Cortex of kidney (tissue), 1 donor: ENCODE measurements at places on chromosomes 1 and 21.

DNA sequence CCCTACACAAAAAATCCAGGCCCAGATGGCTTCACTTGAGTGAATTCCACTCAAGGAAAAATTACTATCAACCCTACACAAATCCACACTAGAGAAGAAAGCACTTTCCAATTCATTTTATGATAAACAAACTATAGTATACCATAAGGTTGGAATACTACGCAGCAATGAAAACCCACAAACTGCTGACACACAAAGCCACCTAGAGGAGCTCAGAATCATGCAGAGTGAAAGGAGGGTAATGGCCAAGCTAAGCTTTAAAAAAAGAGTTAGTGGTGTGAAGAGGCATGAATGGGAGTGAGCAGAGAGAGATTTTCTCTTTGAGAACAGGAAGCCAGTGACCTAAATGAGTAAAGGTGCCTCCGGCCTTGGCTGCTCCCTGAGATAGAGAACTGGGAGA, 93.7 kb downstream of the DHRS3 start:
- no peak for DNase-seq

GRCh38 chr1:162138599-162139181, 69.2 kb downstream of the NOS1AP start:
- no peak for DNase-seq

GRCh38 chr1:77504986-77505385, 177.5 kb downstream of the ZZZ3 start:
- DNase-seq: no peak

DNA sequence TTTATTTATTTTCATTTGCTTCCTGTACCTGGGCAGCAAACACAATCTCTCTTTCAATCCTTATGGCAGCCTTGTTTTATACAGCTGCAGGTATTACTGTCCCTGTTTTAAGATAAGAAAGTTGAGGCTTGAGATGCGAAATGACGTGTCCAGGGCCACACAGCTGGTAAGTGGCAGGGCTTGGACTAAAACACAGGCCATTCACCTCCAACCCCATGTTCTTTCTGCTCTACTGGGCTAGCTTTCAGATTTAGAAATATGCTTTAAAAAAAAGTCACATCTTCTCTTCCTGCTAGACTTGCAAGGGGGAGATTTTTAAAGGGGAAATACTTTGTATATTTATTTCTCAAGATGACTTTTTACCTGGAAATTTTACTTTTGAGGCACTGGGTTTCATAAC, 62.8 kb downstream of the CNST start:
- DNase-seq: no peak

GRCh38 chr1:117608758-117609157, 2.9 kb downstream of the TENT5C start:
- DNase-seq: no peak

DNA sequence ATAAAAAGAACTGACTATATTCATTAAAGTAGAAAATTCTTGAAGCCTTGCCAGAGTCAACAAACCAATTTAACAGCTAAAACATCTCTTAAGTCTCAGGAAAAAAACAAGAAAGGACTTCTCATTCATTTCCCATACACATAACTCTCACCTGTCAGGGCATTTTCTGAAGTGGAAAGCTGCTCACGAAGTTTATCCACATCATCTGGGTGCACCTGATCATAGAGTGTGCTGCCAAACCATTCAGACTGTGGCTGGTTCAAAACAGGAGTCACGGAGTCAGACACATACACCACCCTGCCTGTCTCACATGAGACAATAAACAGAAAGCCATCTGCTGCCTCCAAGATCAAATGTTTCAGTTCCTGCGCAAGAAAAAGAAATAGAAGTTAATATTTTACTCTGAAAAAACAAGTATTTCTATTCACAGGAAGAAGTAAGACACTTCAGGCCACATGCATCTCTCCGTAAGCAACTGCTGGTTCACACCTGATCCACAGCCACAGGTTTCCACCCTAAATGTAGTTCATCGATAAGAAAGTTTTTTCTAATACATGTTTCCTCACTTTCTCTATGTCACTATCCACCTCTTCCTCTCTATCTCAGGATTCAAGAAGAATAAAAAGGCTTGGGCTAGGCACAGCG, 28.2 kb upstream of the CTSK start:
- no peak for DNase-seq

- no peak for DNase-seq
Observed at GRCh38 chr1:231983588-231984193, 357.1 kb downstream of the DISC1 start.

GRCh38 chr1:171081314-171081753, 9.4 kb upstream of the FMO3 start:
- no peak for DNase-seq

- no peak for DNase-seq
Observed at GRCh38 chr1:65002156-65002507, 35.8 kb upstream of the JAK1 start.

- DNase-seq: no peak
Observed at GRCh38 chr1:19923137-19923952, at the start of gene PLA2G2E. Gene PLA2G2E (minus strand): TSS chr1:19923617. CDS start chr1:19923559, 58 bp downstream.

DNA sequence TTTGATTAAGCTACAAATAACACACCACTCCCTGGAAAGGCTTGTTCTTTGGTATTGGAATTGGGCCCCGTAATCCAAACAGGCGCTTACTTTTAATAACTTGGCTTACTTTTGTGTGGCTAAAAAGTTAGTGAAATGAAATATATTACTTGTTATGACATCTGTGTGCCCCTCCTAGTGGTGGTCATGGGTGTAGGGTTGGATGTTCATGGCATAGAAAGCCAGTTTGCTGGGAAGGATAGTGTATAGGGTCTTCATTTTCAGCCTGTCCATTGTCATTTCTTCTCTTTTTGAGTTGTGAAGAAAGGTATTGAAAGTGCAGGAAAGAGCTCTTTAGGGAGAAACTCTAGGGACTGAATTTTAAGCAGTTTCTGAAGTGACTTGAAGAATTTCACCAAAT, 5.9 kb downstream of the CDC14A start:
- DNase-seq: no peak

- no peak for DNase-seq
Observed at GRCh38 chr21:43269440-43269839, 100.6 kb downstream of the CRYAA start.

DNA sequence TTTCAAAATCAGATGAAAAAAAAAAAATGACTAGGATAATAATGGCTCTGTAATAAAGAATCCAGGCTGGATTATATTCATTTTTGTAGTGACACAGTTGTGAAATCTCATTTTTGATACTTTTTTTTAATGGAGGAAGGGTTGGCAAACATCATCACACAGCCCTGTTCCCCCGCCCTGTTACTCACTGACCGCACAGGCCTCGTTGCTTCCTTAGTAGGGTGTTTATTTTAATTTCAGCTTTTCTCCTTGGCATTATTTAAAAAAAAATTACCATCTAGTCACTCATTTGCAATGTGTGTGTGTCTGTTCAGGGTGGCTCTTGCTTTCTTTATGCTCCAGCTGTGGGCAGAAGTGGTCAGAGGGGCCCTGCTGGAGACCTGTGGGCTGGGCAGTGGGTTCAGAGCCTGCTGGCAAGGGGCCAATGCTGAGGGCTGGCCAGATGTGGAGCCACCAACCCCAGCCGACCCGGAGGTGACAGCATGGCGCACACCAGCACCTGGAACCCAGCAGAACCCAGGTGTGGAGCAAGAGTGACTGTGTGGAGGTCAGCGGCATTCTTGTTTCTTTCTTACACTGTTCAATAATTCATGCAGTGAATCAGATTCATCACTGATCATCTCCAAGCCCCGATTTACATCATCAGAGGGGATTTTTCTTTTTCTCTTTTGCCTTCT, 44.6 kb downstream of the ZSCAN20 start:
- DNase-seq: no peak

DNA sequence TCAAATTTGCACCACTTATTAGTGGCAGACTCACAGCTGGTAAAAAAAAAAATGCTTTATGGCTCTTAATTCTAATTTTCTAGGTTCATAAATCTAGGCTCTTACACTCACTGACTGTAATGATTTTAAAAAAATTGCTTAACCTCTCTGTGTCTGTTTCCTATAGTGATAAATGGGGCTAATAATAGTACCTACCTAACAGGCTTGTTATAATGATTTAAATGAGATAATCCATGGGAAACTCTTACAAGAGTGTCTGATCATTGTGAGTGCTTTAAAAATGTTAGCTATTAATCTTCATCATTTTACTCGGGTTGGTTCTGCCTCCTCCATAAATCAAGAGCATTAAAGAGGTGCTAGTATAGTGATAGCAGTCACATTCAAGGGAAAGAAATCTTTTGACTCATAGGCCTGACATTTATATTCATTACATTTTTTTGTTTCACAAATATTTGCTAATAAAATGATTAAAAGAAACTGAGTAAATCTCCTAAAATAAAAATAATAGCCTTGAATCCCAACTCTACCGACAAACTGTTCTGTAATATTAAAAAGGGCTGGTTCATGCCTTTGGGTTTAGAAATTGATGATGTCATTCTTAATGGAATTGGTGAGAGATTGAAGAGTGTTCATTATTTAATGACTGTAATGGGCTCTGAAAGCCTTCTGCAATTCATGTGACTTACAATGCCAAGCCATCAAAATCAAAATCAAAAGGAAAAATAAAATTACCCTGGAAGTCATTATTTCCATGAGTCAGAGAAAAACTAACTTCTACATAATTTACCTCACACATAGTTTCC, 93.9 kb upstream of the PALMD start:
- no peak for DNase-seq

DNA sequence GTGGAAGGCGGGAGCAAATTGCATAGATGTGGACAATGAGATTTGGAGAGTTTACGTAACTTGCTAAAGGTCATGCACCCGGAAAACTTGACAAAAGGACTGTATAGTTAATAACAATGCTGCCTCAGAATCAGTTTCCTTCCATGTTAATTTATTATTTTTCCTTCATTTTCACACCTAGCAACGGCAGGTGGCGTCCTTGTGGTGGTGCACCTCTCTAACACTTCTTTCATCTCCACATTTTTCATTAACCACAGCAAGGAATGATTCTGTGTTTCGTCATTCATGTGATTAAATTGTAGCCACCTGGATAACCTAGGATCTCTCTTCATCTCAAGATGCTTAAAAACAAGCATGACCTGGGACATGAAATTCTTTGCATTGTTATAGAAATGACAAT, 2133.0 kb downstream of the NCAM2 start:
- no peak for DNase-seq

- DNase-seq: no peak
Observed at GRCh38 chr1:68558321-68559026, 61.6 kb upstream of the DEPDC1 start.

- no peak for DNase-seq
Observed at GRCh38 chr1:31658721-31659120, 14.0 kb upstream of the PEF1 start.

DNA sequence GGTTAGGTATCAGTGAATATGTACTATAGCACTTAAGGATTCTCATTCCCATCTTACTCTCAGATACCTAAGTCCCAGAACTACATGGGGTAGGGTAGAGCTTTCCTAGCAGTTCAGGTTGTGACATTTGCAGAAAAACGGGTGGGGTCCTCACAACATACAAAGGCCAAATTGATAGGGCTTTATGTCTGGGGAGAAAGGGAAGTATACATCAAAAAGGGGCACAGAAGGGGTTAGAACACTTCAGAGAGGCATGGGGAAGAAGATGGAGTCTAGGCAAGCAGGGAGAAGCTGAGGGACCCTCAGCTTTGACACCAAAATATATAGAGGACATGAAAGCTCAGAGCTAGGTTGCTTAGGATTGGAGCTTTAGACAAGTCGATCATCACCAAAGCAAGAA, 3.6 kb downstream of the UROD start:
- DNase-seq: no peak

- no peak for DNase-seq
Observed at GRCh38 chr1:7574121-7575040, 196.7 kb upstream of the VAMP3 start.

DNA sequence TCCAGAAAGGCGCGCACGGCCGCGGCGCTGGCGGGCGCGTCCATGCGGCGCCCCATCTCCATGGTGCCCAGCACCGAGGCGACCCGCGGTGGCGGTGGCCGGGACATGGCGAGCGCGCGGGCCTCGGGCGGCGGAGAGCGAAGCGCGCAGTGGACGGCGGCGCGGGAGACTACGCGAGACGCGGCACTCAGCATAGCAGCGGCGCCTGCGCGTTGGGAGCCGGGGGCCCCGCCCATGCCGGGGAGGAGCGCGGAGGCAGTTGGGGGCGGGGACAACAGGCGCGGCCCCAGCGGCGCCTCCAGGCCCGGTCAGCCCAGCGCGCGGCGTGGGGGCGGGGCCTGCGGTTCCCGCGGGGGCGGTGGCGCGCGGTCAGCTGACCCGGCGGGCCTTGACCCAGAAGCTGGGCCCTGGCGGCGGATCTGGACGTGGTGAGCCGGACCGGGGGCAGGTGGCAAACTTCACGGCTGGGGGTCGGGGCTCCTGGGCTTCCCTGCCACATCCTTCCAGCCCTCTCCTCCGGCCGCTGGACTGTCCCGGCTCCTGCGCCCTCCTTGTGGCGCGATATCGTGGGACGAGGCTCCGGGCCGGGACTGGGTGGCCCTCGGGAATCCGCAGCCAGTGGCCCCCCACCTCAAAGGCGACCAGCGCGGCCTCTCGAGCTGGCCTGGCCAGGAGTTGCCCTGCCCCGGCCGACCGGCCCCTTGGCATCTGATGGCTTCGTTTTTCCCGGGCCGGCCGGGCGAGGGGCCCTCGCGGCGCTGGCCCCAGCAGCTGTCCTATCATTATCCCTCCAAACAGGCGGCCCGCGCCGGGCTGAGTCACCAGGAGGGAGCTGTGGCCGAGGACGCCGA, at the start of the genes AKR7A2 and SLC66A1:
AKR7A2 (minus strand) TSS at position 214 of the 851 bp plus-strand sequence; CDS start at position 194, 20 bp downstream.
SLC66A1 (plus strand) TSS at position 396 of the 851 bp plus-strand sequence. CDS start 5,352 bp downstream, outside the sequence.
- peak; percentile 88 for DNase-seq
